ENCODE measurements at places on chromosomes 3 and 15.

GRCh38 chr3:18077128-18077840, 334.9 kb upstream of the TBC1D5 start:
- DNase-seq, result no peak

DNA sequence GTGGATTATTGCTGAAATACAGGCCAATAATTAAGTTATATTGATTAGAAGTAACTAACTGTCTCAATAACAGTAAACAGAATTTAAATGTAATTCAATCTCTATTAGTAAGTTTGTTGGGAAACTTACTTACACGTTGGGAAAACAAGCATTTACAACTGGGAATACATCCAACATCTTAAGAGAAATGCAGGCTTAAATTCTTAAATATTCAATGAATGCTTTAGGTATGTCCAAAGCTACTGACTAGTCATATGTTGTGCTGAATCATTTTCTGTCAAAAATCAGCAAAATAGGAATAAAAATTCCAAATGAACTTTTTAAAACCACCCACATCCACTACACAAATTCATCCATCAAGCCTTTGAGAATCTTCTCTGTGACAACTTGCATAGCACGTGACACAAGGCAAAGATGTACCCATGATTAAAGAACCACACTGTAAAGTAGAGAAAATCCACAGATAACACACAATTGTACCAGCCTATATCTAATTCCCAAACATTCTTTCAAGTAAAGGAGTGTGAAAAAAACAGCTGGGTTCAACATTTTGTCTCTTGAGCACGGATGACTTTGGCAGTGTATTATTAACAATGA, 60.0 kb downstream of the NMNAT3 start:
- no peak for DNase-seq

DNA sequence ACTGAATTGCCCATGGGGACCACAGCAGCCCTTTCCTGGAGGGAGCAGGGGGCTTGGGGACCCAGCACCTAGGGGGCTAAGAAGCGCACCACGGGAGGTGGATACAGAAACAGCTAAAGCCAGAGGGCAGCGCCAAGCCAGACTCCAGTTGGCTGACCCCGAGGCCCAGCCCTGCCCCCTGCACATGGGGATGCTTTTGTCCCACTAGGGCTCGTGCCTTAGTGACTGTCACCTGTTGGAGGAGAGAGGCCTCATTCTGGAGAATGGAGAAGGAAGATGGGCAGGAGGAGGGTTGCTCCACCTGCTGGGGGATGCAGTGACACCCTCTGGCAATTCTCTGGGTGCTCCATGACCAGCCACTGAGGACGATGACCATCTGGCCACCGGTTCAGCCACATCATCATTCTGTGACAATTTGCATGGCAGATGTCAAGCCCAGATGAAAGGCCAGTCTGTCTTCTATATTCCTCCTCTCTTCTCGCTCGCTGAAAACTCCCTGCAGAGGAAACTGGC, 167.8 kb upstream of the TLE3 start:
- no peak for DNase-seq

- no peak for DNase-seq
Observed at GRCh38 chr3:151989621-151990020, 116.2 kb downstream of the SUCNR1 start.

GRCh38 chr3:156298014-156298413, 177.6 kb downstream of the KCNAB1 start:
- no peak for DNase-seq

GRCh38 chr3:86645756-86646155, 345.2 kb downstream of the VGLL3 start:
- no peak for DNase-seq

- DNase-seq, result no peak
Observed at GRCh38 chr15:72796210-72796514, 12.6 kb upstream of the ADPGK start.

GRCh38 chr3:179072100-179072438, 460 bp upstream of the ZMAT3 start:
- peak; percentile 71 for DNase-seq

DNA sequence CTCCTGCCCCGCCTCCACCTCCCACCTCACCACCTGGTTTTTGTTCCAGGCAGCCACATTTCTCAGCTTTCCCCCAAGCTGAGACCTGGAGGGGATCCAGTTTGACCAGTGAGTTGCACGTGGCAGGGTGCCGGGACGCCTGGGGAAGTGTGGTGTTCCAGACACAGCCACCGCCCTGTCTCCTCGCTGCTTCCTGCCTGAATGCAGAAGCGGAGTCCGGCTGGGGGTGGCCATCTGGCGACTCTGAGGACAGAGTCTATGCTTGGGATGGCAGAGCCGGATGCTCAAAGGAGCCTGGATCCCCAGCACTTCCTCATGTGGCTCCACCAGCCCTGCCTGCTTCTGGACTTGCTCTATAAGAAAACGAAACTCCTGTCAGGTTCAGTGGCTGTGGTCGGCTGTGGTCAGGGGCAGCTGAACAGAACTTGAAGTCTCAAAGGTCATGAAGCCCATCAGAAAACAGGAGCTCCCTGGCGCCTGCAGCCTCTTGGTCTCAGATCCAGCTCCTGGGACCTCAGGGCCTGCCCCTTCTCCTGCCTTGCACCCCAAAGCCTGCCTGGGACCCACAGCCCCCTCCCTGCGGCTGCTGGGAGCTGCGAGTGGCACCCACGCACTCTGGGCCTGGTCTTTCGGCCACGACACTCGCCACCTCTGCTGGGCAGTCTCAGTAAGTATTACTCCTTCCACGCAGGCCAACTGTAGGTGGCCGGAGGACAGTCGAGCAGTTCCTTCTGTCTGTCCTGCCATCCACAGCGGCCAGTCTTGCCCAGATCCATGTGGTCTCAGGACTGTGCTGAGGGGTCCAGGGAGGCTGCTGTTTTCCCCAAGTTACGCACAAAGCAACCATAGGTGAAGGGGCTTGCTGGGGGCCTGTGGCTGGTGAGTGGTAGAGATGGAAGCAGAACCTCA, 112.8 kb upstream of the MEF2A start:
- peak; percentile 10 for DNase-seq

DNA sequence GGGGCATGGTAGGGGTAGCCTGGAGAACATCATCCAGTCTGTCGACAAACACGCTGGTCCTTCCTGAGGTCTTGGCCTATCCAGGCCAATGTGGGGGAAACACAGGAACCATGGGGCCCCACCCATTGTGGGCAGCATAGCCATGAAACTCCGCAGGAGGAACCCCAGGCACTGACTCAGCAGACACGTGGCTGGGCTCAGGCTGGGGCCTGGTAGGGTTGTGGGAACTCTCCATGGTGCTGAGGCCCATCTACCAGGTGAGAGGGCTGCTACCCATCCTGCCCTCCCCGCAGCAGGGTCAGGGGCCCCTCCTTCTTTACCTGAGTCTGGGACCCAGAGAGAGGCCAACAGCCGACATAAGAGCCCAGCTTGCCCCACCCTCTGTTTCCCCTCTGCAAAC, 22.6 kb upstream of the CACNA2D2 start:
- peak; percentile 18 for DNase-seq

DNA sequence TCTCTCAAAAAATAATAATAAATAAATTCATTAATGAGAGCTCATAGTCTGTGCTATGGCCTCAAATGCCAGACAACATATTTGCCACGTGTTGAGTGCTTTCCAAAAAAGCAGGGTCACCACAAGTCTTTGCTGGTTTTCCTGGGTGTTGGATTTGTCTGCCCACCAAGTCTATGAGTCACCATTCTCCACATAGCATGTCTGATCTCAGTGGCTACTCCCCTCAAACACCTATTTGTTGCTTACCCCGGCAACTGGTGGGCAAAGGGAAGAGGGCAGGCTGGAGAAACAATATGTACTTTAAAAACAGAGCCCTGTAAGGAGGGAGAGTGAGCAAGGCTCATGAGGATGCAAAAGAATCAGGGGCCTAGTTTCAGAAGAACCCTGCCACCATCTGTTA, 120.0 kb upstream of the ARRDC4 start:
- no peak for DNase-seq

DNA sequence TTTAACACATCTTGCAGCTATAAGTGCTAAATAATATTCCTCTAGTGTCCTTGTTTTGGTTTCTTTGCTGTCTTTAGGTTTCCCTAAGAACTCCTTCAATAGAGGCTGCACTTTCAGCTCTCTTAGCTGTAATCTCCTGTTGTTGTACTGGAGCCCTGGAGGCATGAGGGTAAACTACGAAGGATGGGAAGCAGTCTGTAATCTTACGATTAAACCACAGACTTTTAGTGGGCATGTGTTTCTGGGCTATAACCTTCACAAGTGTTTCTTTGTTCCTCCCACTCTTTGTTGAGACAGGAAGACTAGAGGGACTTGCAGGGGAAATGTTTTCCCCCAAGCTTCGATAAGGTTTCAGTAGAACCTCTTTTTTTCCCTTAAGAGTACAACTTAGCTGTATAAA, 1058.1 kb downstream of the NSUN3 start:
- no peak for DNase-seq

DNA sequence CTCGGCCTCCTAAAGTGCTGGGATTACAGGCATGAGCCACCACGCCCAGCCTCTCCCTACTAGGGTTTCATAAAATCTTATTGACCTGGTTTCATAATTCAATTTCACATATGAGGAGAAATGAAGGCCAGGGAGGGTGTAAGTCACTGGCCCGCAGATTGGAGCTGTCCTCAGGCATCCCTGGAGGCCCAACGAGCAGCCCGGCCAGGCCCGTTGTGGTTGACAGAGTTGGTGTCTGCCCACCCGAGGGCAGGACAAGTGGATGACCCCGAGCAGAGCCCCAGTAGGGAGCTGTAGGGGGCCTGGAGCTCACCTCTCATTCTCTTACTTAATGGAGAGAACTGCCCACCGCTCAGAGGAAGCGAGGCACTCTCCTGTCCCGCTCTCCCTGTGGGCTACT, 78.9 kb downstream of the CPN2 start:
- DNase-seq, result no peak
